ENCODE measurements at places on chromosomes 7 and 10.

GRCh38 chr7:29812185-29812876 lies 6.0 kb downstream of the WIPF3 start:
- ATAC-seq = no peak

GRCh38 chr10:26627324-26627723 lies 70.2 kb upstream of the PDSS1 start:
- ATAC-seq = no peak

- no peak for ATAC-seq
Observed at GRCh38 chr7:95608359-95609173, 12.2 kb upstream of the PDK4 start.

DNA sequence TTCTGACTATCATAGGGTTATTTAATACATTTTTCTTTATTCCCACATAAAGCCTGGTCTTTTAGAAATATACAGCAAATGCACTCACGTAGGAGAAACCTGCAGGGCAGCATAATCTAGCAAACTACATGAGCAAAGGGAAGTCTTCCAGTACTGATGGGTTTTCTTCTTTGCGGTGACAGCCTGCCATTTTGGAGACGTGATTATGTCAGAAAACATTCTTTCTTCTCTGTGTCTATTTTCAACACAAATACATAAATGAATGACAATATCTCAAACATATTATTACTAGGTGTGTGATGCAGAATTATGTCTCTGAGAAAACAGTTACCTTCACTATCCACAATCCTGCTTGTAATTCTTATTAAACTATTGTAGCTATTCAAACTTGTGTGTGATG lies 425.0 kb downstream of the GPAM start:
- ATAC-seq = no peak

Measured in activated CD4-positive, CD25-positive, alpha-beta regulatory T cell treated with anti-CD3 and anti-CD28 coated beads, Interleukin-2, amount 50 U/mL, for 24 hours (primary cell).